A375 (cell line): ENCODE measurements at places on chromosomes 5 and 9. TPM values are rescaled to one million over a fixed set of nuclear protein-coding genes. Genes with fewer than 3 reads are reported as not detected.

Gene PHF24
- total RNA-seq, result not detected in 2 replicates

Gene ANKDD1B
- total RNA-seq, result 0.11 and 0.64 TPM in 2 replicates

Gene FUT7
- total RNA-seq, result not detected in 2 replicates

Gene AMBP
- total RNA-seq, result 0.37 TPM in 1 of 2 replicates, not detected in the other

Gene DBH
- not detected in 2 replicates for total RNA-seq

Gene LIX1
- not detected in 2 replicates for total RNA-seq

Gene ADAM19
- total RNA-seq, result 25.7 and 25.9 TPM in 2 replicates

Gene OBP2A
- total RNA-seq, result not detected in 2 replicates

Gene CTXN3
- not detected in 2 replicates for total RNA-seq

Gene CACFD1
- total RNA-seq, result 5.4 and 5.7 TPM in 2 replicates

Gene CMBL
- 5.1 and 6.8 TPM in 2 replicates for total RNA-seq

Gene ANKRD31
- total RNA-seq, result 0.32 and 0.34 TPM in 2 replicates

Gene PITX1
- 1.2 and 2.1 TPM in 2 replicates for total RNA-seq
